T-helper 2 cell treated with Interferon-gamma antibody and Interleukin-4, amounts not matched to agents 5 μg/mL and 100 μg/mL, for 36 hours (primary cell): ENCODE measurements at places on chromosomes 13 and 19.

DNA sequence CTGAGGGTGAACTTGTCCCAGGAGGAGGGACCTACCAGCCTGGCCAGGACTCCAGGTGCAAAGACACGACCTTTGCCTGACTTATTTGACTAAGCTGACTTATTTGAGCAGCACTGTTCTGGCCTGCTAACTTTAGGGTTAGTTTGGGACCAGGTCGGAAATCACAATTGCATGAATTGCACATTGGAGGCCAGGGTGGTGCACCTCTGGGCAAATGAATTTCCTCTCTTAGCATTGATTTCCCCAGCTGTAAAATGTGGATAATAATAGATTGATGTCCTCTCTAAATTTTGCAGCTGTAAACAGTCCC, 1.4 kb upstream of the BST2 start:
- DNase-seq: no peak

GRCh38 chr13:39167018-39167417, 128.8 kb downstream of the NHLRC3 start:
- no peak for DNase-seq

GRCh38 chr13:110869231-110869804, 45.6 kb downstream of the ANKRD10 start:
- no peak for DNase-seq

GRCh38 chr19:5338656-5339197, 1.9 kb downstream of the PTPRS start:
- no peak for DNase-seq

GRCh38 chr19:480016-480855, 16.1 kb upstream of the MADCAM1 start:
- DNase-seq: no peak
